ENCODE measurements at places on chromosomes 6 and 20.

- no peak for DNase-seq
These were observed 35.7 kb downstream of the KCNB1 start for GRCh38 chr20:49446808-49447207.

DNA sequence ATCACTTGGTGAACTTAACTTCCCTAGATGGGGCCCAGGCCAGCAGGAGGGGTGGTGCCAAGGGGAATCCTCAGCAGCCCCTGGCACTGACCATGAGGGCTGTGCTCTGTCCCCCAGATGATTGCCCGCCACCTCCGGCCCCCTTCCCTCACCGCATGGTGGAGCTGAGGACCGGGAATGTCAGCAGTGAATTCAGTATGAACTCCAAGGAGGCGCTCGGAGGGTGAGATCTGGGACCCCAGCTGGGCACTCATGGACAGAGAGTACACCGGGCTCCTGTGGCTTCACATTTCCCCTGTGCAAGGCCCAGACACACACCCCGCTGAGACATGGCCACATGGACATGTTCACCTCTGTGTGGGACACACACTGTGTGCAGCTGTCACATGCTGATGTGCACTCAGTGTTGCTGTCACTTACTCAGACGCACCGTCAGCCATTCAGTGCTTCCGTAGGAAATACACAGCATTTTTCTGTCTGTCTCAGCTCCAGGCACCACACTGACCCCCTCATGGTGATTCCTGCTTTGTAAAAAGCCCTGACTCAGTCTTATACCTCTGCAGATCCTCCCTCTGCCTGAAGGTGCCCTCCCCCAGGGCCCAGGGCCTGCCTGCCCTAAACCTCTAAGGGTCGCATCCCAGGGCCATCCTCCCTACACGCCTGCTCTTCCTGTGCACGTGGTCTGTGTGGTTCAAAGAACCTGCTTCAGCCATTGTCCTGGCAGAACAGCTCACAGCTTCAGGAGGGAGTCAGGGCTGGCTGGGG is 4.4 kb downstream of the MYLK2 start:
- DNase-seq, result no peak

DNA sequence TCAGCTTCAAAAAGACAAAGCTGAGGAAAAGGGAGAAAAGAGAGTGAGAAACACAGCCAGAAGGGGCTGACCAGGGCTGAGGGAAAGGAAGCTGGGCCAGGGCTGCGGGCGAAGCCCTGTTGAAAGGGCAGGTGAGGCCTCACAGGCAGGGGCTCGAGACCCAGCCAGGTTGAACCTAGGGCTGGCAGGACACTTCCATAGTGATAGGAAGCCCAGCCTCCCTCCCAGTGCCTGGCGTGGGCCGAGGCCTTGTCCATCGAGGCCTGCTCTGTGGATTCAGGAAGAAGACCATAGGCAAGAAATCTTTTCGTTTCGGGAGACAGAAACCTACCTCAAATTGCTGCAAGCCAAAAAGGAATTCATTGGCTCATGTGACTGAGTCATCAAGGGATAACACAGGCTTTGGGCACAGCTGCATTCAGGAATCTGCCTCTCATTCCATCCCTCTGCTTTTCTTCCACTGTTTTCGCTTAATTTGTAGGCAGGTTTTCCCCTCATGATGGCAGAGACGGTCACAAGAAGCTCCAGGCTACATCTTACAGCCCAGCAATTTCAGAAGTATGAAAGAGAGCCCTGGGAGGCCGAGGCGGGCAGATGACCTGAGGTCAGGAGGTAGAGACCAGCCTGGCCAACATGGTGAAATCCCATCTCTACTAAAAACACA is 311.1 kb upstream of the SULF2 start:
- DNase-seq, result no peak

DNA sequence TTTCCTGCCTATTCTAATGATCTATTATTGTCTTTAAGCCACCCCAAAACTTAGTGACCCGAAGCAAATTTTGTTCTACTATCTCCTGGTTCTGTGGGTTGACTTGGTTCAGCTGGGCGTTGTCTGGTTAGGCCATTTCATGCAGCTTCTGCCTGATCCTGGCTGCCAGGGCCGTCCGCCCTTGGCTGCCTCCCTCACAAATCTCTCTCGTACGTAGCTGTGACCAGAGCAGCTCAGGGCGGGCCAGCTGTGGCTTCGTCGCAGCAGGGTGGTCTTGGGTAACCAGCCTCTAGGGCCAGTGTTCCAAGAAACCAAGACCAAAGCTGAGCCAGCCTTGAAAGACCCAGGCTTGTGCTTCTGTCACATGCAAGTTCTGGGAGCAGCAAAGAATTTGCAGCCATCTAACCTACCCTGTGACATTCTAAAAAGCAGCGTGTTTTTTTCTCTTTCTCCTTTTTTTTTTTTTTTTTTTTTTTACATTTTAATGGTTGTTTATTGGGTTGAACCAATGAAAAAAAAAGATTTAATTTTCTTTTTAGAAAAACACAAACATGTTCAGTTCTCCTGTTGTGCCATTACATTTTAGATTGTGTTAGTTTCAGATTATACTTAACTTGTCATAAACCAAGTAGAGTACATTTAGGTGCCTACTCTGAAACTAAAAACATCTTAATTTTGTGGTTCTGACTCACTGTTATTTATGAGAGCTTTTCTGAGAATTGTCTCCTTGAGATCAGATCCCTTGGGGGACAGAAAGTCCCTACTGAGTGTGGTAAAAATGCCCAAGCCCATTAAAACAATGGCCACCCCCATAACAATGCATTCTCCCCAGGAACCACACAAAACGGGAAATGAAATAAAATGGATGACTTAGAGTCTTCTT is 83.9 kb downstream of the ZDHHC14 start:
- no peak for DNase-seq

- DNase-seq, result peak; percentile 31
These were observed at the start of gene GPX5 for GRCh38 chr6:28525496-28526039. Gene GPX5 (plus strand): TSS chr6:28525881. CDS start chr6:28526014, 133 bp downstream.

GRCh38 chr20:57672953-57673575 is 36.8 kb downstream of the PMEPA1 start:
- no peak for DNase-seq

DNA sequence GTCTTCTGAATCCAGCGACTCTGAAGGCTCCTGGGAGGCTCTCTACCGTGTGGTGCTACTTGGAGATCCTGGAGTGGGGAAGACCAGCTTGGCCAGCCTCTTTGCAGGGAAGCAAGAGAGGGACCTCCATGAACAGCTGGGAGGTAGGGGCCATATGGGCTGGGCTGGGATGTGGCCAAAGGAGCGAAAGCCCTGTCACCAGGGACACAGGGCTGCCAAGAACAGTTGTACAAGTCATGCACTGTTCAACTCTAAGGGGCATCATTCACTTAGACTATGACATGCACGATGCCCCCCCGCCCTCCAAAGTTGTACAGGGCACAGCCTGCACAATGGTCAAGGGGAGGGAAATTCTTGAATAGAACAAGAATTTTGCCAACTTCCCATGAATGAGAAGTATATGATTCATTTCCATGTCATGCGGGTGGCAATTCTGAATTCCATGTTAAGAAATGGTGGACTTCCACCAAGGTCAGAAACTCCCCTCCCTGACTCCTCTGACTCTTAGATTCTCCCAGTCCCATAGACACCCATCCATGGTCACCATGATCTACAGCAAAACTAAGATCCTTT is 1.6 kb downstream of the REM1 start:
- no peak for DNase-seq

DNA sequence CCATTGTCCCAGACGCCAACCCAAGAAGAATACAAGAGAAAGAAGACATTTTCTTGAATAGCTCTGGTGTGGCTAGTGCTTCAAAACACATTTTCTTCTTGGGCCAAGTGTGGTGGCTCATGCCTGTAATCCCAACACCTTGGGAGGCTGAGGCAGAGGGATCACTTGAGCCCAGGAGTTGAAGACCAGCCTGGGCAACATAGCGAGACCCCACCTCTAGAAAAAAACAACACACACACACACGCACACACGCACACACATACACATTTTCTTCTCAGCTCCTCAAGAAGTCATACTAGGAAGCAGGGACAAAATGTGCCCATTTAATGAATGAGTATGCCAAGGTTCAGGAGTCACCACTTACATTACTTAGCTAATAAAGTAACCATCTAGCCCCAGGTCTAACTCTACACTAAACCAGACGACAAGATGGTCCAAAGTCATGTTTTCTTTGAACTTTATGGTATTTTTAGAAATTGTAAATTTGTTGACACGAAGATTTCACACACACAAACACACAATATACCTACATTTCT is 68.8 kb downstream of the ZMYND8 start:
- DNase-seq, result no peak

- DNase-seq, result no peak
These were observed 272.0 kb downstream of the PACRG start for GRCh38 chr6:162999575-163000285.

GRCh38 chr6:6975459-6976111 is 132.2 kb upstream of the RREB1 start:
- DNase-seq, result no peak

DNA sequence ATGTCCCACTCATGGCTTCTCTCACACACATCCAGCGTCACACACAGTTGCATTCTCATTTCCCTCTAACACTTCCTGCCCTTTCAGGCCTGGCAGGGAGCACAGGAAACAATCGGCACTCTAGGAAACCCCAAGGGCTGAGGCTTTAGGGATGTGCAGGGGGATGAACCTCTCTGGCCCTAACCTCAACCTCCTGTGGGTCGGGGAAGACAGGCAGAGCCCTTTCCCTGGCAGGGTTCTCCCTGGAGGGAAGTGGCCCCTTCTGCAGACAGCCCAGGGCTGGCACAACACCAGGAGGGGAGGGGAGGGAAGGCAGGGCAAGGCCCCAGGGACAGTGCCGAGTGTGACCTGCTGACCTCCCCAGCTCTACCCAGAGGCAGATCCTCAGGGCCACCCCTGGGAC is 2.7 kb downstream of the TEAD3 start:
- no peak for DNase-seq

GRCh38 chr6:156933201-156934068 is 156.3 kb downstream of the ARID1B start:
- no peak for DNase-seq

DNA sequence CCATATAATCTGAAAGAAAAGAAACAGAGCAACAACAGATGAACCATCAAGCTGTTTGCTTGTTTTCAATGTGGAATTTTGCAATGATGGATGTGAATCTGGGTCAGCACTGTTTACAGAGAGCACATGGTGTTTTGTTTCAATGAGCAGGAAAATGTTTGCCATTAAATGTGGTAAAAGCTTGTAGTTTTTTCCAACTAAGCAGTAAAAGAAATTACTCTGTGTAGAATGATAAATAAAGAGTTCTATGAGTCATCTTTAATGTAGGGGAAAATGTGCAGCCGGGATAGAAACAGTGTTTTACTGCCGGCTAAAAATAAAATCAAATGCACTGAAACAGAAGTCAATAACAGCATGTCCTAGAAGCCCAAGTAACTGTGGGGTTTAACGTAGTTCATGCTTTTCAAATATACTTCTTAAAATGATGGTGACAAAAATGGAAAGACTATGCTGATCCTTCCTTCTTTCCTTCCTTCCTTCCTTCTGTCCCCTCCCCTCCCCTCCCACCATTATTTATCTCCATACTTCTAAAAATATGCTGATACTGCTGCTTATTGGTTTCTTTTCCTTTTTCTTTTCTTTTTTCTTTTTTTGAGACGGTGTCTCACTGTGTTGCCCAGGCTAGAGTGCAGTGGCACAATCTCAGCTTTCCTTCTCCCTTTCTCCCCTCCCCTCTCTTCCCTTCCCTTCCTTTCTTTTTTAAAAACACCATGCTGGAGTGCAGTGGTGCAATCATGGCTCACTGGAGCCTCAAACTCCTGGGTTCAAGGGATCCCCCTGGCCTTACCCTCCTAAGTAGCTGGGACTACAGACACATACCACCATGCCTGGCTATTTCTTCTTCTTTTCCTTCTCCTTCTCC is 6.3 kb upstream of the NAA20 start:
- DNase-seq, result no peak

GRCh38 chr6:22349528-22349927 is 52.7 kb upstream of the PRL start:
- no peak for DNase-seq

DNA sequence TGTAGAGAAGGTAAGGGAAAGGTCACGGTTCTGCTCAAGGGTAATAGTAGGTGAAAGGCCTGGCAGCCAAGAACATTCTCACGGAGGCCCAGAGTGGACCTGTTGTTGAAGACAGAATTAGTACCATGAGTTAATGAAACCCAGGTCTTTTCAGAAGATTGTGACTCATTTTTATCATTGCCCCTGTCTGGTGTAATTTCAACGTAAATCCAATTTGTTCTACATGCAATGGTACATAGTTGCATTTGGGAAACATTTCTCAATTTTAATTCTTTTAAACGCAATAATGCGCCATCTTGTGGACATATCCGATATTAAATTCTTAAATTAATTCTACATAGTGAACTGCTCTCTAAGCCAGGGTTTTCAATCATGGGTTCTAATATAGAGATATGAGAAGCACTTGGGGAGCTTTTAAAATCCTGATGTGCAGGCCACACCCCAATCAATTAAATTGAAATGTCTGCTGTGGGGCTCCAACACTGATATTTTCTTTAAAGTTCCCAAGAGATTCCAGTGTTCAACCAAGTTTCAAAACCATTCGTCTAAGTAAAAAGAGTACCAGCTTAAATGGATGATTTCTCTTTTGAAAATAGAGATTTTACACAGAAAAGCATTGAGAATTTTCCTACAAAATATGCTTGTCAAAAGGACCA is 257.4 kb downstream of the PLCB1 start:
- DNase-seq, result no peak

DNA sequence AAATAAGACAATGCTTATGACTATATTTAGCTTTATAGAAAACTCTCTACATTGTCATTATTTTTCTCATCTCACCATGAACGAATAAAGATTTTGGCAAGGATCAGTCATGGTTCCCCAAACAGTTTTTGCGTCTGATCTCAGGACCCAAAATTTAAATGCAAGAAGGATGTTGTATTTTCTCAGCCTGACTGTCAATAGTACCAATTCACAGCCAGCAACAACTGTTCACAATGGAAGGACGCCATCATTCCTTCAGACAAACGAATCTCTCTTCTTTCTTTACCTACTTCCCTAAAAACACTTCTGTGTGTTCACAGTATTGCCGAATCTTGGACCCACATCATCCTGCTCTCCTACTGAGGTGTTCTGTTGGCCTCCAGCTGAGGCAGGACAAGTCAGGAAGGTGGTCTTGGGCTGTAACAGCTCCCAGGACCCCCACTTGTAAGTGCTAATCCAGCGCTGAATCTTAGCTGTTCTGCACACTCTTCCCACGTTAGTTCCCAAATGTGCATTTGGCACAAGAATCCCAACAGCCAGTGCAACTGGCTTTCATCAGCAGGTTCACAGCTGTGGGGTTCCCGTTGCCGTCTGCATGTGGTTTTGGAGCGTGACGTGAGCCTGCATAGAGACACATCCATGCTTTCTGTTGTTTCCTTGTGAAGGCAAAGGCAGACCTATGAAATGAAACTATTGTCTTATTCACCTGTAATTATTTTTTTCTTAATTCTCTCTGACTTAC is 600.0 kb downstream of the QKI start:
- no peak for DNase-seq
